ENCODE measurements at places on chromosomes 7 and 10.

DNA sequence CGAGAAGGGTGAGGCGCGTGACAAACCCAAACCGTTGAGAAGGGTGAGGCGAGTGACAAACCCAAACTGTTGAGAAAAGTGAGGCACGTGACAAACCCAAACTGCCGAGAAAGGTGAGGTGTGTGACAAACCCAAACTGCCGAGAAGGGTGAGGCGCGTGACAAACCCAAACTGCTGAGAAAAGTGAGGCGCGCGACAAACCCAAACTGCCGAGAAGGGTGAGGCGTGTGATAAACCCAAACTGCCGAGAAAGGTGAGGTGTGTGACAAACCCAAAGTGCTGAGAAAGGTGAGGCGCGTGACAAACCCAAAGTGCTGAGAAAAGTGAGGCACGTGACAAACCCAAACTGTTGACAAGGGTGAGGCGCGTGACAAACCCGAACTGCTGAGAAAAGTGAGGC lies 25.0 kb downstream of the ESYT2 start:
- no peak for DNase-seq

GRCh38 chr7:139127648-139128047 lies 18.1 kb upstream of the ZC3HAV1 start:
- no peak for DNase-seq

DNA sequence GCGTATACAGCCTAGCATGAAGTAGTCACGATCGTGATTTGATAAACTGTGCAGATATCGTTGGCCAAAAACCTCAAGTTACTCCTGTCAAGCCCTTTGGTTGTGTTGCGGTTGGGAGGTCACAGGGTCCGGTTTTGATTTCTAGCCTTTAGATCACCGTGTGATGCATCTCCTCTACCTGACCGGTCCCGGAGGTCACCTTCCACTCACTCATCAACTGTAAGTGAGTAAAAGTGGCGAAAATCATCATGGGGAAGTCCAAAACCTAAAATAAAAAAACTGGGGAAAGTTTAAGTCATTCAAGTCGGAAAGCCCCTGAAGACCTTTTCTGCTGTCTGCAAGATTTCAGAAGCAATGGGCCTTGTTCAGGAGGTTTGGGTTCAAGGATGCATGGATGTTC lies 62.8 kb downstream of the ADARB2 start:
- DNase-seq: no peak

GRCh38 chr10:132560241-132560731 lies 22.7 kb downstream of the INPP5A start:
- DNase-seq: no peak

- no peak for DNase-seq
Measured at GRCh38 chr7:33973231-33974015, 68.1 kb downstream of the BMPER start.

DNA sequence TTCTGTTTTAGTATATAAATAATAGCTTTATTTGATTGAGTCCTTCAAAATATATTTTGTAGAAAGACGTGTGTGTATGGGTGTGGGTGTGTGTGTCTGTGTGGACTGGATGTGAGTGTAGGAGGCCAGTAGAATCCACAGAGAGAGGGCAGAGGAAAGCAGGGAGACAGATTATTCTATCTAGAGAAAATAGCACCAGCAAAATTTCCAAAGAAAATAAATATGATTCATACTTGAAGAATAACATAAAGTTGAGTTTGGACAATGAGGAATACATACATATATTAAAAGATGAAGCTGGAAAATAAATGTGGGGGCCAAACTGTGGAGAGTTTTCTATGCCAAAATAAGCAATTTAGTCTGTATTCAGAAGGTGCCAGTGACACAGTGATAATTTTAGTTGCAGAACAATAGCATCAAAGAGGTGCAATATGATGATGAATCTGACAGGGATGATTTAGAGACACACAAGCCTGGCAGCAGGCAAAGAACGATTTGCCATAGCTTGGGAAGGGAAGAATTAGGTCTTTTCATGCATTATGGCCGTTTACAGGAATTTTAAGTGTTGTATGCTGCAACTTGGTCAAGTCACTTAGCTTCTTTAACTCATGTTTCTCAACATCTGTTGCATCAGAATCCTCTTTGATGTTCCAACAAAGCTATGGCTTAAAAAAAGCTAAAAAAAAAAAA lies 121.3 kb downstream of the SEMA3A start:
- no peak for DNase-seq

DNA sequence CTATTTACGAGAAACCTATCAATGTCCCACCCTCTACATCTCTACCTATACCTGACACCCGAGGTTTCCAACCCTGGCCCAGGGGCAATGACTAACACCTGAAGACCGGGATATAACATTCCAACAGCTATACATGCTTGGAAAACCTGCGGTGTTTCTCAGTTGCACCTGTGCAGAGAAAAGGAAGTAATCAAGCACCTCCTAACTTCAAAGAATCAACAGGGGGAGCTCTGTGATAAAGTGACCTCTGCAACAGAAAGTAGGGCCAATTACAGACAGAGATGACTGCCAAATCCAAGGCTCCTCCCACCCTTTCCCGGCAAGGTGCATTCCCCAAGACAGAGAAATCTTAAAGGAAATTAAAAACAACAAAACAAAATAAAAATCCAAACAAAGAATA lies 41.3 kb downstream of the CCDC6 start:
- no peak for DNase-seq

DNA sequence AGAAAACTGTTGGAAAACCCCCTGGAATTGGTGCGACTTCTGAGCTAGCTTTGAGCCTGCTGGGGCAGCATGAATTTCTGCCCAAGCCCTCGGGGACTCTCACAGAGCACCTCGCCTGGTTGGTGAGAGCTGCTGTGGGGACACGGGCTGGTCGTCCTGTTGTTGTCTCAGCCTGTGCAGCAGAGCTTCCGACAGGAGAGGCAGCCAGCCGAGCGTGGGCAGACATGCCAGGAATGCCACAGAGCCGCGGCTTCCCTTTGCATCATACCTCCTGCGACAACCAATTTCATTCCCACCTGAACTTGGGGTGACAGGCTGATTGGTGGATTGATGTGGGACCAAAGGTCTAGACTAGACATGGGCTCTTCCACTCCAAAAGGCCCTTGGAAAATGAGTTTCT lies 60.2 kb upstream of the NRBF2 start:
- DNase-seq: no peak

- no peak for DNase-seq
Measured at GRCh38 chr7:11343818-11344413, 370.2 kb downstream of the PHF14 start.

DNA sequence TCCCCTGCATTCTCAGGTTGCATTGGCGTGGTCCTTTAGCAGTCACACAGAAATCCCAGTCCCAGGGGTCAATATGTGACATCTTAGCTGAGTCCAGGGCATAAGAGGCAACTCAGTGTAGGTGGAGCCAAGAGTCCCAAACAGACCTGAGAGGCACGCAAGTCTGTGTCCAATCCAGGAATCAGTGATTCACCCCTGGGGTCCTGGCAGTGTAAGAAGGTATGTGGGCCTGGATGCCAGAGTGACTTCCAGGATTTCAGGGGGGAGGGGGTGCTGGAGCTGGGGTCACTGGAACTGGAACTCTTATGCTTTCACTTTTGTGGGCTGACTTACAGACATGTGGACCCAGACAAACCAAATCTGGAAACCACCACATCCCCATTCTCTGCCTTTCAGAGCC lies 26.8 kb downstream of the FRMPD2 start:
- no peak for DNase-seq

GRCh38 chr10:61942604-61943461 lies 41.3 kb downstream of the ARID5B start:
- DNase-seq: no peak

DNA sequence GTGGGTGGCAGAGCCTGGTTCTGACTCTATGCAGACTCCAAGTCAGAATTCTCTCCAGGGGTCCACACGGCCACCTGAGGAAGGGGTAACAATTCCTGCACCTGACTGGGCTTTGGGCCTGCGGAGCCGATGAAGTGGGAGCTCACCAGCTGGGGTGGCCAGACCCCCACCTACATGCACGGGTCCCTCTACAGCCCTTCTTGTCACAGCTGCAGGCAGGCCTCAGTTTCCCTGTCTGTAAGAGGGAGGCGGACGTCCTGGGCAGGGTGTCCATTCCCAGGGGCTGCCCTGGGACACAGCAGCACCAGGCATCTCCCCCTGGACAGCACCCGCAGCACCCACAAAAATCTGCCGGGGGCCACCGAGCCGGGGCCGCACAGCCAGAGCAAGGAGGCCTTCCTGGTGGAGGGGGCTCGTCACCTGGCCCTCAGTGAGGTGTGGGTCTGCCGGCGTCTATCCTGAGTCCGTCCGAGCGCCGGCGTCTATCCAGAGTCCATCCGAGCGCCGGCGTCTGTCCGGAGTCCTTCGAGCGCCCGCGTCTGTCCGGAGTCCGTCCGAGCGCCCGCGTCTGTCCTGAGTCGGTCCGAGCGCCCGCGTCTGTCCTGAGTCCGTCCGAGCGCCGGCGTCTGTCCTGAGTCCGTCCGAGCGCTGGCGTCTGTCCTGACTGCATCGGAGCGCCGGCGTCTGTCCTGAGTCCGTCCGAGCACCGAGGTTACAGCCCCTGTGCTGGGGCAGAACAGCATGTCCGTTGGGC lies 65.1 kb downstream of the PDGFA start:
- DNase-seq: no peak

- DNase-seq: no peak
Measured at GRCh38 chr10:43399320-43400310, 9.4 kb downstream of the HNRNPF start.

GRCh38 chr10:84012831-84013458 lies 126.4 kb upstream of the GHITM start:
- DNase-seq: no peak

DNA sequence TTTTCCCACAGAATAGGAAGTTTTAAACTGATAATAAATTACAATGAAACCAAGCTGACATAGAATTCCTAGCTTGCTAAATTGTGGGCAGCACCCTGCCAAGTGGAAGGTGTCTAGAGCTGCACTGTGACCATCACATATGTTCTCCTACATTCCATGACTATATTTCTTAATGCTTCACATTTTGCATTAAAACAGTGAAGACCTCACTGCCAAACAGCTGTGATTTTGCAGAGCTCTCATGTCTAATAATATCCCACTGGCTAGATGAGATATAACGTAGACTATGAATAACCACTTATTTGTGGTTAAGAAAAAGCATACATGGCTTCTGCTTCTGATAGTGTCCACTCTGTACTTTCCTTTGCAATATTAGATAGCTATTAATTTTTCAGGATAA lies 228.3 kb upstream of the TEX47 start:
- DNase-seq: no peak

- no peak for DNase-seq
Measured at GRCh38 chr10:131312478-131312836, 936 bp upstream of the TCERG1L start.

GRCh38 chr7:7696458-7697119 lies 21.8 kb downstream of the RPA3 start:
- no peak for DNase-seq

DNA sequence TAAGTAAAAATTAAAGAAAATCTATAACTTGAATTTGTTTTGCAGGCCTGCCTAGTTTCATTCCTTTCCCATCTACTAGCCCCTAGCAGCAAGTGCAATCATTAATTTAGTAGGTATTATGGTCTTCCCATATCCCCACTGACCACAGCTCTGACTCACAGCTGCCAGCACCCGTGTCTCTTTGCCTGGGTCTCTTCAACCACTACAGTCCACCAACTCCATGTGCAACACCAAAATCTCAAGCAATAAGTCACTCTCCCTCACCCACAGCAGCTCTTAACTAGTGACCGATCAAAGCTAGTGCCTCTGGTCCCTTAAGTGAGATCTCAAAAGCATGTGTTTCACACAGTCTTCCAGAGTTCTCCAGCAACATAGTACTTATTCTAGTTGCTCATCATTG lies 26.0 kb upstream of the THSD7A start:
- DNase-seq: no peak

- no peak for DNase-seq
Measured at GRCh38 chr7:94396596-94396995, 1.9 kb downstream of the COL1A2 start.

- no peak for DNase-seq
Measured at GRCh38 chr10:79376078-79376628, 28.9 kb downstream of the PPIF start.

GRCh38 chr10:77678146-77678545 lies 40.5 kb upstream of the KCNMA1 start:
- no peak for DNase-seq

Measured in T1000 (cell line).